GOT3 (cell line): ENCODE measurements at places on chromosomes 4 and X.

- DNase-seq: no peak
Measured at GRCh38 chr4:24121395-24122175, 231.7 kb upstream of the PPARGC1A start.

GRCh38 chr4:87688316-87688715 is 38.2 kb downstream of the DMP1 start:
- DNase-seq: no peak

DNA sequence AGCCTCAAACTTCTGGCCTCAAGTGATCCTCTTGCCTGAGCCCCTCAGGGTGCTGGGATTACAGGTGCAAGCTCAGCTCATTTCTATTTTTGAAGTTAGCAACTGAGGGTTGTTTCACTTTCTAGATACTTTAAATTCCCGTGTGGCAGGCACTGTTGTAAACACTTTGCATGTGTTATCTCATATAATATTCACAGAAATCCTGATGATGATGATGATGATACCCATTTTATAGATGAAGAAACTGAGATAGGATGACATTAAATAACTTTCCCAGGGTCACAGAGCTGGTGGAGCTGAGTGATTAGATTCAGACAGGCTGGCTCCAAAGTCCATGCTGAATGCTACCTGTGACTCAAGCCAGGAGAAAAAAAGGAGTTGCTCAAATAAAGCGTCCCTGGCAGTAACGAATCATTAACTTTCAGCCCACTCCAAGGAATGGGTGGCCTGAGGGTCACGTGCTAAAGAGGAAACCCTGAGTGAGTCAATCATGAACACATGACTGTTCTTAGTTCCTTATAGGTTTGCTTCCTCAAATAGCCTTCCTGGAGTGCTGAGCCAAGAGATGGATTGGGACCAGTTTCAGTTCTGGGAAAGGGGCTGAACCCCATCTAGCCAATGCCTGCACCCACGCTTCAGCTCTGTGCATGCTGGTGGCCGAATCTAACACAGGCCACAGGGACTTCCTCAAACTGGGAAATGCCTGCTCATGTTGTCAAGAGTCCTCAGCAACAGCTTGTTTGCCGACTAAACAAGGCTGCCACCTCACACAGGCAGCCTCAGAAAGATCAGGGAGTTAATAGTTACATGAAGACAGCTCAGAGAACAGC is 52.8 kb downstream of the RBM47 start:
- DNase-seq: peak; percentile 41

GRCh38 chrX:100830143-100830542 is 10.0 kb downstream of the CSTF2 start:
- no peak for DNase-seq

DNA sequence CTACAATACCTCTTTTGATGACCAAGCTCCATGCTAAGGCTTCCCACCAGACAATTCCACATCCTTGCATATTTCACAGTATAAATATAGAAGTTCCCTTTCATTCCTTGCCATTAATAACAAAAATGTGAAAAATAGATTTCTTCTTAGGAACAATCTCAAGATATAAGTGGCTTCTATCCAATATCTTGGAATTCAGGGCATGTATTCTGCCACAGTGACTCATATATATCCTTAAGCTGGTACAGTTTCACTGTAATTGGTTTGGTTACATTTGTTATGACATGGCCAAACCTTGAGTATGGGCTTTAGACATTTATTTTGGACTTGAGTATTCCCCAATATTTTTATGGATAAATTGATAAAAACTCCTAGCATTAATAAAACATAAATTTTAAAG is 181.7 kb upstream of the DDX53 start:
- DNase-seq: no peak

GRCh38 chrX:81205551-81205950 is 3.6 kb downstream of the SH3BGRL start:
- DNase-seq: no peak

DNA sequence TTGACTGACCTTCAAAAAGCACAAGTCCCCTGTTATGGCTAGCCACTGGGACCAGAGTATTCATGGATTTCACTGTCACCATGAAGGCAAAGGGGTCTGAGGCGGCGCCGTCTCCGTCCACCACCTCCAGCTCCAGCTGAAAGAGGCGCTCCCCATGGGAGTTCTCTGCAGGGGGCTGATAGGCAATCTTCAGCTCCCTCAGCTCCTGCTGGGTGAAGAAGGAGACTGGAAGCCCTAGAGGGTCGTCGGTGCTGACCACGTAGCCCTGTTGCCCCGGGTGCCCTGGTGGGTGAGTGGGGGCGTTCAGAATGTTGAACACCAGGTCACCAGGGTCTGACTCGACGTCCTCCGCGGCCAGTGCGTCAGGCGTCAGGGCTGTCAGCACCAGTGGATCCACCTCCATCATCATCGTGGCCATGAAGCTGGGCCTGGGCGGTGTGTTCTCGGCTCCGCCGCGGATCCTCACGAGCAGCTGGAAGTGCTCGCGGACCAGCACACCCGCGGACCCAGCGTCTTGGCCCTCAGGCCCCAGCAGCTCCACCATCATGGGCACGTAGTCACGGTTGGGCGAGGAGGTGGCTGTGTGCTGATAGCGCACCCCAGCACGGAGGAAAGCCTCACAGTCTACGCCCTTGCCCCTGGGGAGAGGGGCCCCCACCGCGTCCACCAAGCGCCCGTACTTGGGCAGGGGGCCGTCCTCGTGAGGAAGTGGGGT is 987 bp downstream of the FREM3 start:
- no peak for DNase-seq

GRCh38 chr4:171715973-171716372 is 97.2 kb upstream of the GALNTL6 start:
- DNase-seq: no peak

DNA sequence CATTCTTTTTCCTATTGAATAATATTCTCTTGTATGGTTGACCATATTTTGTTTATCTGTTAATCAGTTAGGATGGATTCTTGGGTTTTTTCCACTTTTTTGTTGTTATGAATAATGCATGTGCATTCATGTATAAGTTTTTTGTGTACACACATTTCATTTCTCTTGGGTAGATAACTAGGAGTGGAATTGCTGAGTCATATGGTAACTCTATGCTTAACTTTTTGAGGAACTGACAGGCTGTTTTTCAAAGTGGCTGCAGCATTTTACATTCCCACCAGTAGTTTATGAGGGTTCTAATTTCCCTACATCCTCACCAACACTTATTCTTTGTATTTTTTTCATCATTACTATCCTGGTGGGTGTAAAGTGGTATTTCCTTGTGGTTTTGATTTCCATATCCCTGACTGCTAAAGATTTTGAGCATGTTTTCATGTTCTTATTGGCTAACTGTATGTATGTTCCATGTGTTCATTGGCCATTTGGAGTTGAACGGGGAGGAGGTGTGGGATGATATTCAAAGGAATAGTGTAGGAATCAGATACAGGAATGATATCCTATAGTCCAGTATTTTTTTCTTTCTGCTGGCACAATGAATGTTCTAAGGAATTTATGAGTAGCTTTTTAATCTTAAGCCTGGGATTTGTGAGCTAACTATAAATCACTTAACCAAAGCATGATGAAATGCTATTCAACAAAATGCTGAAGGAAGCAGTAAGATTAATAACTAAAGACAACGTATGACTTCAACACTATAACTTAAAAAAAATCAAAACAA is 114.3 kb downstream of the AMELX start:
- no peak for DNase-seq

DNA sequence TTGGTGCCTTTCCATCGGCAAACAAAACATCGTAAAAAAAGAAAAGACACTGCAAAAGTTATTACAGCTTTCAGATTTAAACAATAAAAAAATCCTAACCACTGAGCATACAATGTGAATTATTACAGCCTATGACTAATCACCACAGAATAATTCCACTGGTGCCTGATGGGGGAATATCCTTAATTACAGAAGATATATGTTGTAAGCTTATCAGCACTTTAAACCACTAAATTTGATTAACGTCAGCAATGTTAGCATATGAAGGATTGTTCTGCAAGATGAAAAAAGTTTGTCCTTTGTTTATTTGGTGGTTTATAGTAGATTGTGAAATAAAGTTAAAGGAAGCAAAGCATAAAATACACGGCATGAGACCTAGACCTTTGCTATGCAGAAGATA is 210.2 kb upstream of the ADAMTS3 start:
- DNase-seq: no peak

DNA sequence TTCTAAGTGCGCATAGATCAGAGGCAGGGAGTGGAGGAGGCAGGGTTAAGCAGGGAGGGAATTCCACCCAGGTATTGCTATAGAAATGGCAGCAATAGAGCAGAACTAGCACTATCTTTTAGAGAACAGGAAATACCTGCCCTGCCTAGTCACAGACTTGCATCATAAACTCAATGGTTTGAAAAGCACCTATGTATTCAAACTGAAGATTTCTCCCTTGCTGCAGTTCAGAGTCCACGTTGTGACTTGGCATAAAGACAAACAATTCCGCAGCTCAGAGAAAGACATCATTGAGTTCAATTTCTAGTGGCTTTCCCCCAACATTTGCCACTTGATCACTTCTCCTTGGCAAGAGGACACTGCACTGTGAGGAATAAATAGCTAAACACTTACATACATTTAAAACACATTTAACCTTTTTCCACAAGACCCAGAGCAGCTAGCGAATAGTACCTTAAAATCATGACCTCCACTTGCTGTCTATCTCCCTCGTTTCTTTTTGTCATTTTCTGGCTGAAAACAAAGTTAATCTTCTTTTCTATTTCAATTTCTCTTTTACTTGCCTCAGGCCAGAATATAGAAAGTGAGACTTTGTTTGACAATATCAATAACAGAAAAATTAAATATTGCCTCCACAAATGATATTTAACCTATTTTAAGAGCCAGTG is 42.4 kb downstream of the SLC7A11 start:
- DNase-seq: no peak

DNA sequence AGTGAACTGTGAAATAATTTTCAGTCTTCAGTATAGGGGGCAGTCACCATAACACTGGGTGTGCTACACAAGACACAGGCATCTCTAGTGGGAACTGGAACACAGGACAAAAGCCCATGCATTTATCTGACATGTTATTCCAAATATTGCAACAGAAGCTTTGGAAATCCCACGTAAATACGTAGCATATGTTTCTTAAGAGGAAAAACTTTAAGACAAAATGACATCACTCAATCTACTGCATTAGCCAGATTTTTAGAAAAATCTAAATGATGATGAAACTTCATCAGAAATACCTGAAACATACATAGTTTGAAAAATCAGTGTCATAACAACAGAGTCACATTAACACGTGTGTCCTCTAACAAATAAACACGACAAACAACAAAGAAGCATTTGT is 14.5 kb downstream of the SHISA3 start:
- DNase-seq: no peak

DNA sequence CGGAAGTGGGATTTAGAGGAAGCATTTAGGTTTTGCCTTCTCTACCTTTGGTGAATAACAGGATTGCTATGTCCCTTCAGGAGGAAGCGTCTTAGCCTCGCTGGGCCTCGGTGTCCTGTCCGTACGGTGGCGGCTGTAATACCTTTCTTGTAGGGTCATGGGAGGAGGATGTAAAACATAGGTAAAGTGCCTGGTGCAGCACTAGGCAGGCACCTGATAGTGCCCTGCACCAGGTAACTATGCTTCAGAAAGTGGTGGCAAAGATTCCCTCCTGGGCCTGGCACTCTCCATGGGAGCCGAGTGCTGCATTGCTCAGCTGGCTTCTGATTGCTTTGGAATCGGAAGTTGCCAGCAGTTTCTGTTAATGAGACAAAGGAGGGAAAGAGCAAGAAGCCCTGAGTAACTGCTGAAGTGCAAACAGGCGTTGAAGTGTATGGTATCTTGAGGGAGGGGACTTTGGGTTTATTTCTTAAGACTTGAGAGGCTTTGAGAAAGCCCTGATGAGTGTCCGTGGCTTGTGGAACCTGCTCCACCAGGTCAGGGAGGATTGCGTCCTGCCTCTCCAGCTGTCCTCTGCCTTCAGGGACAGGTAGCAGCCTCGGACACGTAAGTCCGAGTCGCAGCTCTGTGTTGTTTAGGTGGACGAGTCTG is 45.8 kb downstream of the TBC1D14 start:
- DNase-seq: no peak

DNA sequence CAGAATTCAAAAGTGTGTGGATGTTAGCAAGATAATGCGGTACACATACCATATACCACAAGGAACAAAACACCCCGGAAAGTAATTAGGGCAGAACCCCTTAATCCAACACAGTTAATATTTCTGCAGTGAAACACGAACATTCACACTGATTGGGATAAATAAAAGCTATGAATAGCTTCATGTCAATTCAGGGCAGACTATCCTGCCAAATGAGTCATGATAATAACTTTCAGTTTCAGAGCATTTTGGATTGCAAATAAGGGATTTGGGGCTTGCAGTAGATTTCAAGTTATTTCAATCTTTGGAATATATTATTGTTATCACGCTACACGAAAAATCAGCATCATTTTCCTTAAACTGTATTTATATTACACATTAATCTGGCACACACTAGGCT is 24.3 kb downstream of the IRF2 start:
- no peak for DNase-seq

DNA sequence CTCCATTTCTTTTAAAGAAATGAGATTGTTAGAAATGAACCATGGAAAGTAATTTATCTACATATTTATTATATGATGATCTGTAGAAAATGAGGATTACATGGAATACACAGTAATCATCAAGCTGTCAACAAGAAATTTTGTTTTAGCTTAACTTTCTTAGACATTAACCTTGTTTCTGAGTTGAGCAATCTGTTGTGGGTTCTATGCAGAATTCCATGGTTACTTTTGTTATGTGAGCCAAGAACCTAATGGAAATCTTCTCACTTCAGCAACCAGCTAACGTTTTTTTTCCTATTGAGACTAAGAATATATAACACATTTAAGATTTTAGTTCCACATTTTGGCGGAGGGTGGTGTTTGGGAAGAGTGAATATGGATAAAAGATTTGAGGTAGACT is 136.1 kb upstream of the SLC4A4 start:
- no peak for DNase-seq

DNA sequence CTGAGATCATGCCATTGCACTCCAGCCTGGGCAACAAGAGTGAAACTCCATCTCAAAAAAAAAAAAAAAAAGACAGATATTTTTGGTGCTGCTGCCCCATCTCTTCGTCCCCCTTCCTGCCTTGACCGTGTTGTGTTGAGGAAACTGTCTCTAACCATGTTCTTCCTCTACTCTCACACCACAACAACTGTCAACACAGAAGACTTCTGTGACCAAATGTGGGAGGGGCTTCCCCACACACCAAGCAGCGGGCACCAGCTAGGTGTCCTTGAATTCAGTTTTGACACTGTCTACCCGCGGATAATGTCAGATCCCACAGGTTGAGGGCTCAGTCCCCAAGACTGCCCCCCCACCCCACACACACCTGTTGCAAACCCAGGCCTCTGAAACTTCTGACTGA is 104.7 kb upstream of the BCOR start:
- DNase-seq: no peak

GRCh38 chr4:154376486-154376885 is 115.1 kb downstream of the DCHS2 start:
- DNase-seq: no peak
